DMS 273 treated with DMSO at 0.1 percent for 48 hours (cell line): ENCODE measurements at places on chromosomes 5 and 9.

DNA sequence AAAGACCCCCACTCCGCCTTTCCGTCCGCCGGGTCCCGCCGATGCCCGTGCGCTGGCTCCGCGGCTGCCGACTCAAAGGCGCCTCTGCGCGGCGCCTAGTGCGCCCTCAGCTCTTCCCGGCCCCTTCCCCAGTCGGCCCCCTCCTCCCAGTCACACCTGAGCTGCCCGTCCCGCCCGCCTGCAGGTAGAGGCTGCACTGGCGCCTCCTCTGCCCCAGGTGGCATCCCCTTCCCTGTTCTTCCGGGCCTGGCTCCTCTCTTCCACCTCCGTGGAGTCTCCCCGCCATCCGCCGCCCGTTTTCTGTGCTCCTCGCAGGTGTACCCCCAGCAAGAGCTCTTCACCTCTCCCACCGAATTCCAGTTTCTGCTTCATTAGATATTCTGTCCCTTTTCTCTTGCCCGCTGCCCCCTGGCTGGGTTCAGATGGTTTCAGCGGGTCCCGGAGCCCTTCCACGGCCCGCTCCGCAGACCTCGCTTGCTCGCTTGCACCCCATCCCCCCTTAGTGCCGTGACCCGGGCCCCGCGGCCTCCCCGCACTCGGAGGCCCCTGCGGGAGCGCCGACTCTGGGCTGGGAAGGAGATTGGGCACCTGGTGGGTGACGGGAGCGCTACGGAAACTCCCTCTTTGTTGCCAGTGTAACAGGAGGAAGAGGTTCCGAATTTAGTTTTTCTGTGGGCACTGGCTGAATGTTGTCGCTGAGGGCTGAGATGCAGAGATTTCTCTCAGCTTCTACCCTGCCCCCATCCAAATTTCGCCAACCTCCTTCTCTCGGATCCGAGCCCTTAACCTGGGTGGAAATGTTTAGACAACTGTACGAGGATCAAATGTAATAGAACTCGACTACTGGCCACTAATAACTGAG is 809 bp downstream of the SLC44A1 start:
- peak; percentile 19 for DNase-seq

GRCh38 chr5:51983161-51983560 is 599.9 kb downstream of the ISL1 start:
- DNase-seq: no peak

DNA sequence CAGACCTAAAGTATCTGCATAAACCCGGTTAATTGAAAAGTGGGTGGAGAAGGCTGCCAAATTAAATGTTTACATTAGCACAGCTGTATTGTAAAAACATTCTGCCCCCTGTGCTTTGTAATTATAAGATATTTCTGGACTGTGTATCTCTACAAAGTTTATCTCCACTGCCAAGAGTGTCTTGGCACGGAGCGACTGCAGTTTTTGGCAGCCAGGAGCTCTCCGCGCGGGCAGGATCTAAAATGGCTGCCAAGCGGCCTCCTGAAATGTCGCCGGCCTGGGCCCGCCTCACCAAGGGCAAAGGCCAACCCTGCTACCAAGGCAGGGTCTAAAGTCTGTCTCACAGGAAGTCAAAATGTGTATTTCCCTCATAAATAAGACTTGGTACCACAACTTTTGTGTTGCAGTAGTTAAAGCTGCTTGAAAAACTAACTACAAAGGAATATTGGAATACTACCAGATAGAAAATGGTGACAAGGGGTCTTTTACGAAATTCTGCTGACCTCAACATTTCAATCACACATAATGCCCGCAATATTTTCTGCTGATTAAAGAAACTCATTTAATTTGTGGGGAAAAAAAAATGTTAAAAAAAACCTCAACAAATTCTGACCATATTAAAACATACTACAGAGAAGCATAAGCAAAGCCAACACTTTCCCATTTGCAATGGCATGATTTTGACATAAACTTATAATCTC is 110.4 kb downstream of the NFIB start:
- DNase-seq: peak; percentile 49

- no peak for DNase-seq
Observed at GRCh38 chr5:53069626-53070025, 39.9 kb downstream of the MOCS2 start.

GRCh38 chr5:172115541-172115982 is 72.5 kb downstream of the STK10 start:
- DNase-seq: no peak
